Fibroblast of upper back skin (primary cell): ENCODE measurements at places on chromosomes 2 and 18.

- no peak for DNase-seq
Measured at GRCh38 chr2:74009577-74009976, 24.9 kb downstream of the TET3 start.

DNA sequence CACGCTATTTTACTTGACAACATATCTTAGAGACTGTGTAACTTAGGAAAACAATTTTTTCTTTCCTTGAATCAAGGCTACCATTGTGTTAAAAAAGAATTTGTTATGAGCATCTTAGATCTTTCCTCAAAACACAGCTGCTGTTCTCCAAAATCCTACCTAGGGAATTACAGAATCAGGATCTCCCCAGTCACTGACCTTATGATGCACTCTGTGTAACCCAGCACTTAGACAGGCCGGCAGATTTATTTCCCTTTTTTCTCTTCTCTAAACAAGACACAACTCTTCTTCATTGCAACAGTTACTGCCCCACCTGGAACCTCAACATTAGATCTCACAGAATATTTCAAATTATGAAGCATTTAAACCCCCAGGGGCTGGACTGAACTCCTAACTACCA lies 13.5 kb upstream of the C2orf15 start:
- DNase-seq = no peak

- no peak for DNase-seq
Measured at GRCh38 chr2:173961346-173961705, 3.8 kb downstream of the SP3 start.

DNA sequence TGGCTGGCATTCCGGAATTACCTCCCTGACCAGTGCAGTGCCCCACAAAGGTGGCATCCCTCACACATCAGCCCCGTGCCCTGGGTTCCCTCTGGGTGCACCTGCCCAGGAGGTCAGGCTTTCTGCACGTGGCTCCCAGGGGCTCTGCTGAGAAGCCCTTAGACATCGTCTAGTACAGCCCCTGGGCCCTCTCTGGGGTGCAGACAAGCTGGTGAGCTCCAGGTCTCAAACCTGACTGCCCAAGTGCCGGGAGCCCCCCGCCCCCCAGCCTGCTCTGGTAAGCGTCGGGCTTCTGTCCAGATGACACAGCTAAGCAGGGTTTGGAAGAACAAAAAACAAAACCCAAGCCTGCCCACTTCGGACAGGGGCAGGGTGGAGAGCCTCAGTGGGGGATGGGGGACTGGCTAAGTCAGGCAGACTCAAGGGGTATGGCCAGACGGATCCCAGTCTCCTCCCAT lies 20.2 kb downstream of the TWIST2 start:
- no peak for DNase-seq

- no peak for DNase-seq
Measured at GRCh38 chr2:62309465-62310091, 113.7 kb downstream of the B3GNT2 start.

DNA sequence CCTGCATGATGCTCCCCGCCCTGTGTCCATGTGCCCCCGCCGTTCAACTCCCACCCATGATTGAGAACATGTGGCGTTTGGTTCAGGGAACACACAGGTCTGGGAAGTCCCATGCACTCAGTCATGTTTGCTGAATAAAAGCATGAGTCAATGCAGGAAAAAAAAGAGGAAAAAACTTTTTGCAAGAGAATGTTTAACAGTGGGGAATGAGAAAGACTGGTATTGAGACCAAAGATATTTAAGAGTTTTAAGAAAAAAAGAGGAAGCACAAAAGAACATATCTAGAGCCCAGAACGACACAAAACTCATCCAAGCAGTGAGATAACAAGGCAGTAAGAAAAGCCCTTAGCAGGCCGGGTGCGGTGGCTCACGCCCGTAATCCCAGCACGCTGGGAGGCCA lies 279.2 kb upstream of the THSD7B start:
- DNase-seq = no peak

- DNase-seq = no peak
Measured at GRCh38 chr2:121342751-121343150, 57.7 kb upstream of the TFCP2L1 start.

DNA sequence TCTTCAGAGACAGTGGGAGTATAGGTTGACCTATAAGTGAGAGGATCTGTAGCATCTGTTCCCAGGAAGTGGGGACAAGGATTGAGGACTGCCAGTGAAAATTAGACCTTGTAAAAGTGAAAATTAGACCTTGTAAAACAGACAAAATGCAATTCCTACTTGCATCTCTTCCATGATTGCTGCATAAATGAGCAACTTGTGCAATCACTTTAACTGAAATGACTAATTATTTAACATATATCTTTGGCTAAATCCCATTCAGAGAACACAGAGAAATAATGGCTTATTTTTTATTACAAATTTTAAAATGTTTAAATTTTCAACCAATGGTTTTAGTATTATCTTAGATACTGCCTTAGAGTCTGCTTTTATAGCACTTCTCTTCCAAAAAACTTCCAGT lies 67.2 kb upstream of the NABP1 start:
- no peak for DNase-seq

DNA sequence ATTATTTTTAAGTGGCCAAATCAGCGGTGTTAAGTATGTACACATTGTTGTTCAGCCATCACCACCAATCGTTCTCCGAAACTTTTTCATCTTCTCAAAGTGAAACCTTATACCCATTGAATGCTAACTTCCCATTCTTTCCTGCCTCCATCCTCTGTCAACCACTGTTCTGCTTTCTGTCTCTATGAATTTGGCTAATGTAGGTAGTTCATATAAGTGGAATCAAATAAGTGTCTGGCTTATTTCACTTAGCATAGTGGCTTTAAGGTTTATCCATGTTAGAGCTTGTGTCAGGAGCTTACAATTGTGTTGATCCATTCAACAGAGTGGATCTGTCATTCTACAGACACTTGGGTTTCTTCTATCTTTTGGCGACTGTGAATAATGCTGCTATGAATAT lies 192.1 kb downstream of the WDR7 start:
- no peak for DNase-seq

DNA sequence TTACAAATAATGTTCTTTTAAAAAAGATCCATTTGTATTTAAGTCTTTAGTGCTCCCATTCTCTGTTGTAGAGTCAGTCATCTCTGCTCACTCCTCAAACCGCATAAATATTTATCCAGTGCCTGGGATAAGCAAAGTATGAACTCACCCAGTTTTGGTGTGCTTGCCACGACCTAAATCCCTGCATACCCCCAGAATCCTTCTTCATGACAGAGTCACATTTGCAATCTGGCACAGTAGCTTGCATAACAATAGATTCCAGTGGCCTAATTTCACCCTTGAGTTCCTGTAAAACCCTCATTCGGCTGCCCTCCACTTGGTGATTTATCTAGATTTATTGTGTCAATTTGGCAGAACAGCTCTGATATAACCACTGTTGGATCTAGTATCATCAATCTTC lies 92.9 kb downstream of the DTNA start:
- no peak for DNase-seq

- DNase-seq = no peak
Measured at GRCh38 chr18:68763083-68763482, 34.8 kb upstream of the CCDC102B start.
